ENCODE measurements at places on chromosomes 3 and 15. TPM values are rescaled to one million over a fixed set of nuclear protein-coding genes. Genes with fewer than 3 reads are reported as not detected.
A peak's percentile ranks its signal among the peaks of the same experiment; 100 is the strongest.

GRCh38 chr3:50395070-50395860 lies 35.9 kb upstream of the TMEM115 start:
- DNase-seq: no peak

- DNase-seq: no peak
Observed at GRCh38 chr3:178526291-178526690, 9.9 kb upstream of the KCNMB2 start.

DNA sequence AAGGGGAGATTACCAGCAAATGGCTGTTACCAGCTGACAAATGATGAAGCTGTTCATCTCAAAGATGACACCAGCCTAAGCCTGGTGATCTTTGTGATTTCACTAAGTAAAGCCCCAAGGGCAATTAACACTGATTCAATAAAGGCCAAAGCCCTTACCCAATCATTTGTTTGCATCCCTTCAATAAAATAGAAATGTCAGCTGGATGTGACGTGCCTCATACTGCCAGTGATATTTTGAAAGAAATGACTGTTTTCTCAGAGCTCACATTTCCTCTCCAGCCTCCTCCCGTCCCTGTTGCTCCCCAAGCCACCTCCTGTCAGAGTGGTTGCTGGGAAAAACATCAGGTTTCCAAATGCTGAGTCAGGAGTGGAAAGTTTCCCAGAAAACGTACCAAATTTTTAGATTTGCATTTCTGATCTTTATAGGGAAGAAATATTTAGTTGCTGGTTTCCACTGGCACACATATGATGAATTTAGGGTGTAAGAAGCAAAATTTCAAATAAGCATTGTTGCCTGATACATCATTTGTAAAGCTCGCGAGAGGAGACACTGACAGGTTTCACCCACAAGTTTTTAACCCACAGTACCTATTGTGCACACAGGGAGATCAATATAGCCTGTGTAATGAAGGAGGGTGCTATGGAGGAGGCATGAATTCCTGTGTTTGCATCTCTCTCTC lies 21.0 kb downstream of the C2CD4A start:
- no peak for DNase-seq

DNA sequence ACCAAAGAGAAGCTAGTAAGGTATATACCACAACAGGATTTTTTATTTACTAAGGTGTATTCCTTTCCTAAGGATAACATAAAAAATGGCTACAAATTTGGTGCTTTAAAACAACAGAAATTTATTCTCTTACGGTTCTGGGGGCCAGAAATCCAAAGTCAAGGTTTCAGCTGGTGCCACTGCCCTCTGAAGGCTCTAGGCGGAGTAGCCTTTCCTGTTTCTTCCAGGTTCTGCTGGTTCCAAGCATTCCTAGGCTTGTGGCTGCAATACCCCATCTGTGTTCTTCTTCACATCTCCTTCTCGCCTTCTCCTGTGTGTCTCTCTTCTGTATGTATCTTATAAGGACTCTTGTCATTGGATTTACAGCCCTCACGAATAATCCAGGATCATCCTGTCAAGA lies 549.9 kb downstream of the GRM7 start:
- DNase-seq: no peak

KNG1 gene
- not detected for total RNA-seq

DNA sequence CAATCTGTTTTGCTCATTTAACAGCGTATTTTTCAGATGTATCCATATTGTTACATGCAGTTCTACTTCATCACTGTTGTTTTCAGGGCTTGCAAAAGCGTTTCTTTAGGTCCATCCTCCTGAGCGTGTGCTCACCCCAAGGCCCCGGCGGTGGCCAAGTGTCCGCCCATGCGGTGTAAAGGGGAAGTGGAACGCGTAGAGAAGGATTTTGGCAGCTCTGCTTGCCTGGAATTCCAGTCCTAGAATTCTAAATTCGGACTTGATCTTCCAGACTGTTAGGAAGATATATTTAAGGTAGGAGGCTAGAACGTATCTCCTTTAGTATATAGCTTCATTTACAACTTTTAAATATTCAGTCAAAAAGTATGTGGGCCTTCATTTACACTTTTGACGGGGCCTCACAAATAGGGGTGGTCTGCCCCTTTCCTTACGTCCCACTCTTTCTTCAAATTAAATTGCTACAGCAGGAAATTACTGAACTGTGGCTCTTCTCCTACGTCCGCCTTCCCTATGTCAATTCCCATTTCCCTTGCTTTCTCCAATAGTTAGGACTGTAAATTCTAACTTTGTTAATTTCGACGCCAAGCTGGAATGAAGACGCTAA lies 609 bp upstream of the TBC1D23 start:
- DNase-seq: no peak

SERINC4 gene
- total RNA-seq: not detected

GRCh38 chr3:119120480-119120879 lies 25.5 kb upstream of the TEX55 start:
- no peak for DNase-seq

DNA sequence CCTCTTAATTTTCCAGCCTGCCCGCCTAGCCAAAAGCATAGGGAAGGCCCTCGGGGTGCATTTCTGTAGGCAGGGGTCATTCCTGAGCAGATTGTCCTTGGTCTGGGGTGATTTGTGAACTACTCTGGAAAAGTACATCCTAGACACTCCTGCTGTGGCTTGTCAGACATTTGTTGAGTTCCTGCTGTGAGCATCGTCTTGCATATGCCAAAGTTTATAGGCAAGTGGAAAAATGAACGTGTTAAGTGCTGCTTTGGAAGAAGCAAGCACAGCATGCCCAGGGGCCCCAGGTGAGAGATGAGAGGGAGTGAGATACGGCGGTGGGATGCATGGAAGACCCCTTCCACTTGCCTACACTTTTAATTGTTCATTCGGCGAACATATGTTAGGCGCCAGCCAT lies 237.7 kb upstream of the ST8SIA2 start:
- no peak for DNase-seq

RTP3 gene
- not detected for total RNA-seq

DNA sequence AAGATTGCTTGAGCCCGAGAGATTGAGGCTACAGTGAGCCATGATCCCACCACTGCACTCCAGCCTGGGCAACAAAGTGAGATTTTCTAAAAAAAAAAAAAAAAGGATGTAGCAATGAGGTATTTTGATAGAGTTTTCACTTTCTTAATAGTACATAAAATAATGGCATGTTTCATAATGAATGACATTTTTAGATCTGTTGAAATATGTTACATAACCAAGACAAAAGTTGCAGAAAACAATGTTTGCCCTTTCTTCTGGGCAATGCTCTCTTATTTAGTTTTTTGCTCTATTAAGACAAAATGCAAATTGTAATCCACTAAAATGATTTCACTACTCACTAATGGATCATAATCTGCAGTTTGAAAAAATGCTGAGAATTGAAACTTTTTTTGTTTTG lies 4.4 kb upstream of the MAPK6 start:
- no peak for DNase-seq

DNA sequence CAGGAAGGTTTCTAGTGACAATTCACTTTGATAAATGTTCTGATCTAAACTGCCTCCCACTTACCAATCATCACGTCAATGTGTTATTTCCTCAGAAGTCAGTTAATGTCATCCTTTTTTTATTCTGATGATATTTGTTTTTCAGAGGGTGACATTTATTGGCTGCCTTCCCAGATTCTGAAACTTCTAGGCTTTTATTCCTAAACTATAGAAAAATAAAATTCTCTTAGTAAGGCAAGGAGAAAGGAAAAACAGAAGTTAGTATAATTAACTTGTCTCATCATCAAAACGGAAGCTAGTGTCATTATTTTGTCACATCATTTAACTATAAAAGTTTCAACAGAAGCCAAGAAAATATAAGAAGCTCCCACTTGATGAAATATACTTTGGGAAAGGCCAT lies 100.0 kb upstream of the C3orf80 start:
- no peak for DNase-seq

DNA sequence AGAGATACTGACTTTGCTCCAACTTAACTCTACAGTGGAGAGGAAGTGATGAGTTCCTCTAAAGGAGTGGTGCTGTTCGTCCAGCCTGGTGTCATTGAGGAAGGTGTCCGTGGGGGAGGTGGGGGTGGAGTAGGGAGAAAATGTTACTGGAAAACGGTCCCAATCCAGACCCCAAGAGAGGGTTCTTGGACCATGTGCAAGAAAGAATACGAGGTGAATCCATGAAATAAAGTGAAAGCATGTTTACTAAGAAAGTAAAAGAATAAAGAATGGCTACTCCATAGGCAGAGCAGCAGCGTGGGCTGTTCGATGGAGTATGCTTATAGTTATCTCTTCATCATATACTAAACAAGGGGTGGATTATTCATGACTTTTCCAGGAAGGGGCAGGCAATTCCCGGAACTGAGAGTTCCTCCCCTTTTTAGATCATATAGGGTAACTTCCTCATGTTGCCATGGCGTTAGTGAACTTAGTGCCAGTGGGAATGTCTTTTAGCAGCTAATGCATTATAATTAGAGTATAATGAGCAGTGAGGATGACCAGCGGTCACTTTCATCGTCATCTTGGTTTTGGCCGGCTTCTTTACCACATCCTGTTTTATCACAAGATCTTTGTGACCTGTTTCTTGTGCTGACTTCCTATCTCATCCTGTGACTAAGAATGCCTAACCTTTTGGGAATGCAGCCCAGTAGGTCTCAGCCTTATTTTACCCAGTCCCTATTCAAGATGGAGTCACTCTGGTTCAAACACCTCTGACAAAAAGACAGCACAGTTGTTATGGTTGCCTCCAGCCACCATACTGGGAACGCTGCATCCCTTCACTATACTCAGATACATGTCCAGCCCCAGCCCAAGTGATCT lies 38.6 kb downstream of the CLEC3B start:
- DNase-seq: peak; percentile 99

DNA sequence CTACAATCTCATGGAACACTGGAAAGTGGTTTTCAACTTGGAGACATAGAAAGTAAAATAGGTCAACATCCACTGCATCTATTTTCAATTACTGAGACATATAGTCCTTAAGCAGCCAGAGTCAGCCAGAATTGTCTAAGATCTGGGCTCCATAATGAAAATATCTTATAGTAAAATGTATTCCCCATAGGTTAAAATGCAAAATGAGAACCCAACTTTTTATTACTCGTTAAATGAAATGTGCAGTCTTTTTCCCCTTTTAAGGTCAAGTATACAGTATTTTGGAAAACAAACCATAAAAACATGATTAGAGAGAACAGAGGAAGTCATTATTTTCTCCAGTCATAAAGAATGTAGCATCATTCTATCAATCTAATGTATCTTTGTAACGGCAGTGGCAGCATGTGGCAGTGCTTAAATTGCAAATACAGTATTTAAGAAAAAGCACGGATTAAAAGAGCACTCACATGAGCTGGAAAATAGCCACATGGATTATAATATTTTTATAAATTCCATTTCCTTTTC lies 64.4 kb upstream of the CPB1 start:
- DNase-seq: no peak

DNA sequence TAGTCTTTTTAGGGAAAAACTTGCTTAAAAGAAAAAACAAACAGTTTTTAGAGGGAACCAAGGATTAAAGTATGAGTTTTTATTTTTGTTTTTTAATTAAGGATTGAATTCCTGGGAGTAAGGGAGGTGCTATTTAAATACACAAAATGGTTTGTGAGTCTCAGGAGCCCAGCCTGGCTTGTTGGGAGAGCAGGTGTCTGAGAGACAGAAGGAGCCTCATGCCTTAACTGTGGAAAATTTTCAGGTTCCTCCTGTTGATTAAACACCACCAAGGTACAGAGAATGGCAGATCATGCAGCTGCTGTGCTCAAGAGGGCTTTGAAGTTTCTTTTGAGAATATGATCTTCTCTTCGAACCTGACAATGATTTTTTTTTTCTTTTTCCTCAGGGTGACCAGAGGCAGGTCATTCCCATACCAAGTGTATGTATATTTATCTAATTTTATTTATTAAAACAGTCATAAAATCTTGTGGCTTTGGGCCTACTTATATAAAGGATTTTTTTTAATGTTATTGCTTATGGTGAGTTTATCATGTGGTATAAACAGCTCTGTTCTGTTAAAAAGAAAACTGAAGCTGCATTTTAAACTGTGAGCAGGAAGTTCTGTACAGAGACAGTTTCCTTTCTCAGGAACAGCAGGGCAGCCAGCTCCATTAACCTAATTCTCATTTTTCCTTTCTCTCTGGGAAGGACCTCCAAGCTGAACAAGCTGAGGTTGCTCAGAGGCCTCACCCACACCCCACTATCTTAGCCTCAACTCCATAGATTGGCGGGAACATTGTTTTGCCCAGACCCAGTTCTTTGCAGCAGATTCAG lies 33.7 kb upstream of the VILL start:
- DNase-seq: no peak

GRCh38 chr15:83767741-83768140 lies 113.8 kb downstream of the ADAMTSL3 start:
- DNase-seq: no peak

GRCh38 chr15:92903631-92903965 lies 3.5 kb downstream of the CHD2 start:
- no peak for DNase-seq

DNA sequence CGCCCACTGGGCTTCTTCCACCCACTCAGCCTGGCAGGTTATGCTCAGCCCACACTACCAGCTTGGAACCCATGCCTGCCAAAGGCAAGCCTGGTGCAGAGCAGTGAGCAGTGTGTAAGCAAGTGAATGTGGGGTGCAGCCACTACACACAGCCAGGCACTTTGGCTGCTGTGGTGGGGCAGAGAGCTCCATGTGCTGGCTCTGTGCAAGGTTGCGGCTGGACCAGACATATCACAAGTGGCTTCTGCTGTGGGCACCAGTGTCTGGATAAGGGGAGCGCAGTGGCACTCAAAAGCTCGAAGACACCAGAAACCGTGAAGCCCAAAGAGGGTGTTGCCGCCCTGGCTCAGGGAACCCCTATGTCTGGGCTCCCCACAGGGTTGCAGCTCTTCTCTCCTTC lies 563.7 kb downstream of the SI start:
- no peak for DNase-seq

SV2B gene
- not detected for total RNA-seq

GRCh38 chr15:84992157-84992944 lies 10.7 kb downstream of the PDE8A start:
- peak; percentile 84 for DNase-seq

- peak; percentile 22 for DNase-seq
Observed at GRCh38 chr15:68427366-68427765, 4.6 kb downstream of the ITGA11 start.

CERS3 gene
- total RNA-seq: not detected

- peak; percentile 57 for DNase-seq
Observed at GRCh38 chr3:48919215-48920138, 835 bp downstream of the ARIH2 start.

GRCh38 chr3:19645093-19645492 lies 288.9 kb downstream of the EFHB start:
- peak; percentile 10 for DNase-seq

DNA sequence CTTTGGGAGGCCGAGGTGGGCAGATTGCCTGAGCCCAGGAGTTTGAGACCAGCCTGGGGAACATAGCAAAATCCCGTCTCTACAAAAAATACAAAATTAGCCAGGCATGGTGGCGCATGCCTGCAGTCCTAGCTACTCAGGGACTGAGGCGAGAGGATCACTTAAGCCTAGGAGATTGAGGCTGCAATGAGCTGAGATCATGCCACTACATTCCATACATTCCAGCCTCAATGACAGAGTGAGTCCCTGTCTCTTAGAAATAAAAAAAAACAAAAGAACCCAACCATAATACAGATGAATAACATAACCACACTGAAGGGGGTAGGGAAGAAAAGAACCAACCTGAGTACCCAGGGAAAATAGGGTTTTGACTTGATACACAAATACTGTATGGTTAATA lies 19.7 kb upstream of the CGNL1 start:
- DNase-seq: peak; percentile 69

RPUSD2 gene
- total RNA-seq: 11.8 TPM

GRCh38 chr15:99165956-99166689 lies 61.2 kb downstream of the SYNM start:
- DNase-seq: no peak
